ENCODE measurements at places on chromosomes 11 and 22. TPM values are rescaled to one million over a fixed set of nuclear protein-coding genes. Genes with fewer than 3 reads are reported as not detected.

DNA sequence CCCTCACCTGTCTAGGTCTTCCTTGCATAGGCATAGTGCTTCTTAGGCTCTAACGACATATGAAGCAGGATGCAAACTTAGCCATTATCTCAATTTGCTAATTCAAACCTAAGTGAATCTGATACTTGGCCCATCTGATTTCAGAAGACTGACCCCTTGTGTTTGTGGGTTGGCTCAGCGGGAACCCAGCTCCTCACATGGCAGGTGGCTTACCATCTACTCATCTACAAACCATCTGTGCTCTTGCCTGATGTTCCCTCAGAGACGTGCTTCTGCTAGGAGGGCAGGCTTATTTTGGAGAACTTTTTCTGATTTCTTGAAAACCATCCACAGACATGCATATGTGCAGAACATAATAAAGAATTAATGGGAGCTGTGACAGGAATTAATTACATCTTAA, 15.2 kb downstream of the ELMOD1 start:
- no peak for DNase-seq

GRCh38 chr11:87116185-87116584, 78.5 kb downstream of the TMEM135 start:
- no peak for DNase-seq

DNA sequence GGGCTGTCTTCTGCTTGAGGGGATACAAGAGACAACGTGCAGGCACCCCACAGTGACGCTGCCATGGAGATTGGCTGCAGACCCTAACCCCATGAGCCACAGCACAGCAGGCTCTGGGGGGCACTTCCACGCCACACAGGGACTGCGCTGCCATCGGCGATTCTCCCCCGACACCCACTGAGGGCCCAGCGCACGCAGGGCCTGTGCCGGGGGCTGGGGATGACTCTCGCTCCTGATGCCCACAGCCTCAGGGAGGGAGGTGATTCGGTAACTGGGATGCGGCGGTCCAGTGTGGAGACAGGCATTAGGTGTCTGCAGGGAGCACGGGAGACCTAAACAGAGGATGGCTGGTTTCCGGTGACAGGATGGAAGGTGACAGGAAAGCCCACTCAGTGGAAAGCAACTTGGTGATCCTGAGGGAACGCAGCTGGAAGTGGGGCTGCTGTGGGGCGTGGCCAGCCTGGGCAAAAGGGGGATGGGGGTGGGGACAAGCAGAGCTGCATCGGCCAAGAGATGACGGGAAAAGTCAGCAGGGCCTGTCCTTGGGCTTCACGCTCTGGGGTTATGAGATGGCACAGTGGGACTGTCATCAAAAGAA, 37.7 kb downstream of the EFCAB6 start:
- DNase-seq: no peak

GRCh38 chr11:126346586-126346940, 8.9 kb upstream of the ST3GAL4 start:
- DNase-seq: no peak

DNA sequence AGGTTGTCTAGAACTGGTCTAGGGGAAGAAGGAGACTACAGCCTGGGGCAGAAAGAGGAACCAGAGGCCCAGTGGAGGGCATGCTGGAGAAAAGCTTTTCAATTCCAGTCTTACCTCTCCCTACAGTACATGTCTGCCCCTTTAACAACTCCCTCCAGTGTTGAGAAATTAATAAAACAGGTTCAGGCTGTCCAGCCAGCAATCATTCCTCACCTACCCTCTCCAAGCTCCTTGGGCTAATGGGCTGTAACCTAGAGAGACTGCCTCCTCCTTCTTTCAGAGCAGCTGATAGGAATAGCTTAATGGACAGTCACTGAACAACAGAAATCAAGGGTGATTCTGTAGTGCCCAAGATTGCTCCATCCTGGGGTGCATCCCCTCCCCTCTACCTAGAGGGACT, 8.8 kb downstream of the SLC35F2 start:
- DNase-seq: no peak

DNA sequence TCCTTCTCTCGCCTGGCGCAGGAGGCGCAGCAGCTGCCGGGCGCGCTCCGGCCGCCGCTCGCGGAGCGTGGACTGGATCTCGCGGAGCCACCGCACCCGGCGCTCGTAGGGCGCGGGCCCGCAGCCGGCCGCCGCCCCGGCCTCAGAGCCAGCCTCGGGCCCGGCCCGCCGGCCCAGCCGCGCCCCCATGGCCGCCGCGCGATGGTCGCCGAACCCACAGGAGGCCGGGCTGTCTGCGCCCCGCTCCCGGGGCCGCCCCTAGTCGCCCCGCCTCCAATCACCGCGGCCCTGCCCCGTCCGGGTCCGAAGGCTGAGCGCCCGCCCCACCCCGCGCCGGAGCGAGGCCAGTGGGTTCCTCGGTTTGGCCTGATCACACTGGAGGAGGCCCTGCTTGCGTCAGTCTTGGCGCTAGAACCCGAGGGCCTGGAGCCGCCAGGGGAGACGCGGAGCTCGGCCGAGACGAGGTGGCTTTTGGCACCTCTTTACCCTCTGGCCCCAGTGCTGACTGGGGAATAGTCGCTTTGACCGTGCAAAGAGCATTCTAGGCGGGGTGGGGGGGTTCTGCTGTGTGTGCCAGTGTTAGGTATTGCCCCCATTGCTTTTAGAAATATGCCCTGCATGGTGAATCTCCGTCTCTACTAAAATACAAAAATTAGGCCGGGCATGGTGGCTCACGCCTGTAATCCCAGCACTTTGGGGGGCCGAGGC, at the start of gene LRRC75B:
Gene LRRC75B, minus strand, starts transcription at position 223 of the 708 bp plus-strand sequence. Its CDS starts 34 bp downstream, at position 189.
- peak; percentile 92 for DNase-seq

- no peak for DNase-seq
Observed at GRCh38 chr22:23398701-23399366, 181.3 kb downstream of the IGLL1 start.

DNA sequence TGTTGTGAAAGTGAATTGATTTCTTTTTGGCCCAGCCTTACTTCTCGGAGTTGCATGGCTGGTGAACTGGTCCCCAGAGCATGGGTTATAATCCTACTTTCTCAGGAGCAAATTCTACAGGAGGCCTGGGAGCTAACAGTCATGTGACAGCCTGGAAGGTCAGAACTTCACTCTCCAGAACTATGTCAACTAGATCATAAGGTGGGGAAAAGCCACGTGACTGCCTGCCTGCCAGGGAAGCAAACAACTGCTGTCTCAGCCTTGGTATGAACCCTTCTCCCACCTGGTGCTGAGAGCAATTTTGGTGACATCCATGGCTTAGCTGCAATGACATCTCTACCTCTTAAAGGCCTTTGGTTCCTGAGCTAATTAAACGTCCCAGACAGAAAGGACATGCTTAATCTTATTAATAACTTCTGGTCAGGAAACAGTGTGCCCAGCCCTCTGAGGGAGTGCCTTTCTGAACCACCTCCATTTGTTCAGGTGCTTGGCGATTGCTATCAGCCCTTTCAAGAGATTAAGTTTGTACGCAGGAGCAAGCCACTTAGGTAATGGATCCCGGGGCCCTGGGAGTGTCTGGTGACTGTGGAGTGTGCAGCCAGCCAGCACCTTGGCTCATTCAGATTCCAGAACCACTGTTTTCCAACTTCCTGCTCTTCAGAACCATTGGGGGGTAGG, 1.4 kb upstream of the CREB3L1 start:
- peak; percentile 56 for DNase-seq

DNA sequence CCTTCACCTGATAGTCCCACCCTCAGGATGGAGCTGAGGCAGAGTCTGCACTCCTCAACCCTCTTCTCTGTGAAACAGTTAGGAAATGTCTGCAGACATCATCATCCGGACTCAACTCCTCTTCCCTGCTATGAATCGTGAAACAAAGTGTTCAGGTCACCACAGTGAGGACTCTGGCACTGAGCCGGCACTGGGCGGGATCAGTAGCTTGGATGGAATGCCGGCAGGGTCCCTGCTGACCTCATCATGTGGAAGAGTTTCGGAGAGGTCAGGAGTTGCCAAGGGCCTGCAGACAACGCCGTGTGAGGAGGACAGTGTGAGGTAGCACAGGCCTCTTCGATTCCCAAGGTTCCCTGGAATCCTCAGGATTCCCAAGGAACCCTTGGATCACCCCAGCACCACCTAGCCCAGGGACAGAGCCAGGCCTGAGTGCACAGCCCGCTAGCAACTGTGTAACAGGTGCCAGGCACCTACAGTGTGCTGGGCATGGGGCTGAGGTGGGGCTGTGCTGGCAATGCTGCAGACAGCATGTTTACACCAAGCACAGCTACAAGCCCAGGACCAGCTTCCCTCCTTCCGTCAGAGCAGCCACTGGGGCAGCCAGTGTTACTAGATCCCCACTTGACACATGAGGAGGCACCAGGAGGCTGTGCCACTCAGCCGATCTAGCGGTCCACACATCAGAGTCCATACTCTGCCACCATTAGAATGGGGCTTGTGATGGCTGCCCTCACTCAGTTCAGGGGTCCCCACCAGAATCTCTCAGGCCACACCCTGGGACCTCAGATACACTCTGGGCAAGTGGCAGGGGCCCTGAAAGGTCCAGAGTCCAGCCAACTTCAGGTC, 693 bp upstream of the LINC01488 start:
- peak; percentile 11 for DNase-seq

GRCh38 chr11:2096919-2097301, 42.3 kb downstream of the IGF2 start:
- no peak for DNase-seq

DNA sequence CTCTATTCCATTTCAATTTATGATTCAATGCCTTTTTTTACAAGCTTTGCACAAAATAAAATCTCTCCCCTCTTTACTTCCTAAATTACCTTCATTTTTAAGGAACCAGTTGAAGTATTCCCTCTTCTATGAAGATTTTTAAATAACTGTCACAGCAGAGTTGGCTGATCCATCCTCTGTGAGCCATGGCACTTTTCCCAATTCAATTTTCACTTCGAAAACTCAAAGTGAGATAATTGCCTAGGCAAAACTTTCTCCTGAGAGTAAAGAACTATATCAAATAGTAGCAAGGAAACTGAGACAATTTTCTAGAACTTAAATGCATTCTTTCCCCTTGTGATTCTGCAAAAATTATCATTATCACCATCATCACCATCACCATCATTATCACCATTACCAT, 259.9 kb upstream of the ARHGAP20 start:
- no peak for DNase-seq

GRCh38 chr22:39529487-39529851, 3.1 kb downstream of the RPS19BP1 start:
- DNase-seq: no peak

GRCh38 chr22:32999039-32999815, 59.0 kb downstream of the SYN3 start:
- DNase-seq: peak; percentile 6

- no peak for DNase-seq
Observed at GRCh38 chr11:76788661-76789442, 5.7 kb downstream of the TSKU start.

- DNase-seq: no peak
Observed at GRCh38 chr11:44190883-44191230, 95.4 kb downstream of the EXT2 start.

GRCh38 chr22:38989466-38989865, 7.3 kb downstream of the APOBEC3B start:
- no peak for DNase-seq

- DNase-seq: no peak
Observed at GRCh38 chr11:46386005-46386578, 4.6 kb downstream of the MDK start.

- peak; percentile 89 for DNase-seq
Observed at GRCh38 chr11:88535916-88536547, 198.5 kb upstream of the CTSC start.

DNA sequence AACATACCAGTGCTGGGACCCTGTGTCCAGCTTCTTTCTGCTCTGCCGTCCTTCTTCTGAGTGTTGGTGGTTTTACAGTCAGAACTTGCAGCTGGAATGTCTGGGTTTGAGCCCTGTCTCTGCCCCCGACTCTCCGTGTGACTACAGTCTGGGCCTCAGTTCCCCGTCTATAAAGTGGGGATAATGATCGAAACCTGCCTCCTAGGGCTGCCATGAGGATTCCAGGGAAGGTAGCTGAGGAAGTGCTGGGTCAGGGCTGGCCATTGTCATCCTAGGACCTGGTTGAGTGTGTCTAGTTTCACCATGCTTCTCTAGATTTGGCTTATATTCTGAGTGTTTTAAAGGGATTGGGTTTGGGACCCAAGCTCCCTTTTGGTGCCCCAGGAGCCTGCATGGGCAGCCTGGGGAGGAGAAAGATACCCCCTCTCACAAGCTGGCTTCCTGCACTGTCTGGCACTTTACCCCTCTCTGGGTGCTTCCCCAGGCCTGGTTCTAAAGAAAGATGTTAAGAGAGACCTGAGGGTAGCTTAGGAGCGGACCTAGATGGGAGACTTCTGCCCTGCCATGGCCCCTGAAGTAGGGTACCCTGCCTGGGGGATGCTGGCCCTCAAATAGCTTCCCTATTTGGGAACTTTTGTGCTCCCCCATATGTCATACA, 49.9 kb downstream of the TSPAN18 start:
- DNase-seq: no peak

DNA sequence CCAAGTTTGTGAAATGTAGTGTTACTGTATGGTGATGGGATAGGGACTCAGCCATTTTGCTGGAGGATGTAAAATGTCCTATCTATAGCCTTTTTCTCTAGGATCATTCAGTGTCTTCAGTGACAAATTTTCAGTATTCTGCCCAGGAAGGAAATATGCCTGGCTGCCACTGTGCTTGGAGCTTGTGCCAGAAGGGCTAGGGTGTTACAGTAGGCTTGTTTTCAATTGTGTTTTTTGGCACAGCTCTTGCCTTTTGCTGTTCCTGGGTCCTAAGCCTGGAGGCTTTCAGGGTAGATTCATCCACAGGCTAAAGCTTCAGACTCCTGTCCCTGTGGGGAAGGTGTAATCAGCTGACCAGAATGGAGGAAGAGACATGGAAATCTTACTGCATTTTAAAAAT, 22.0 kb upstream of the PHOX2A start:
- no peak for DNase-seq

DNA sequence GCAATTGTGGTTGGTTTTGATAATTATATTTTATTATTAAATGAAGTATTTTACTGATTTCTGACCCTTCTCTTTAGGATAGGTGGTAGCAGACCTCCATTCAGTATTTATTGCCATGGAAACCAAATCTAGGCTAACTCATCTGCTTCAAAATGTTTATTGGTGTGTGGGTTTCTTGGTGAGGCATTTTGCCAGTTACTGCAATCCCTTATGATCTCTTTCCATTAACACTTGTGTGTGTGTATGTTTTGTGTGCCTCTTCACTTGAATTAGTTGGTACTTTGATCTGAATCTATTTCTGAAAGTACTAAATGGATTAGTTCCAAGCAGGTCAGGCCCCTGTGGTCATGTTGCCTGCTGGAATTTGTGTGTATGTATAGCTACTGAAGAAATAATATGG, 184.4 kb upstream of the C11orf87 start:
- DNase-seq: no peak

- no peak for DNase-seq
Observed at GRCh38 chr11:93844568-93844967, 5.8 kb downstream of the VSTM5 start.

GRCh38 chr11:57321388-57322255, 3.1 kb downstream of the TNKS1BP1 start:
- peak; percentile 52 for DNase-seq

The TRAF6 gene
- total RNA-seq: 13.4 TPM

The SYNGR1 gene
- 8.6 TPM for total RNA-seq

The CAVIN3 gene
- 142 TPM for total RNA-seq

The UNC93B1 gene
- 17.7 TPM for total RNA-seq

The FAT3 gene
- total RNA-seq: 1.9 TPM

The LUZP2 gene
- under 0.01 TPM for total RNA-seq

The TSPAN32 gene
- 0.43 TPM for total RNA-seq

Data from fibroblast of villous mesenchyme (primary cell).